HT-29 (cell line): ENCODE measurements at places on chromosomes 2 and 18.

- no peak for DNase-seq
Observed at GRCh38 chr18:58580078-58580477, 48.8 kb downstream of the ALPK2 start.

GRCh38 chr18:26479681-26480079 is 68.7 kb downstream of the KCTD1 start:
- DNase-seq, result no peak

- DNase-seq, result peak; percentile 66
Observed at GRCh38 chr2:202032846-202033316, 774 bp upstream of the FZD7 start.

DNA sequence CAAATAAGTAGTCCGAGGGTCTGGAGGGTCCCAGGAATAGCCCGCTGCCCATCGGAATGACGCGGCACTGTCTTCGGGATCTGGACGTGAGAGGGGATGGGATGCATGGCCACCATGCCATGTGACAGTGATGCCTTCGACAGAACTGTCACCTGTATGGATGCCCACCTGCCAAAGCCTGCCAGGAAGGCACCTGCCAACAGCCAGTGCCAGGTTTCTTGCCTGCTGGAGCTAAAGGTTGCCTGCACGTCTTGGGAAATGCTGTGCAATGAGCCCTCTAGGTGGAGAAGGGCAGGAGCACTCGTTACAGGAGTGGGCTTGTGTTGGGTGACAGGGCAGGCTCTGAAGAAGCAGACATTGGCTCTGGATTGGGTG is 20.5 kb downstream of the GPR35 start:
- DNase-seq, result no peak

DNA sequence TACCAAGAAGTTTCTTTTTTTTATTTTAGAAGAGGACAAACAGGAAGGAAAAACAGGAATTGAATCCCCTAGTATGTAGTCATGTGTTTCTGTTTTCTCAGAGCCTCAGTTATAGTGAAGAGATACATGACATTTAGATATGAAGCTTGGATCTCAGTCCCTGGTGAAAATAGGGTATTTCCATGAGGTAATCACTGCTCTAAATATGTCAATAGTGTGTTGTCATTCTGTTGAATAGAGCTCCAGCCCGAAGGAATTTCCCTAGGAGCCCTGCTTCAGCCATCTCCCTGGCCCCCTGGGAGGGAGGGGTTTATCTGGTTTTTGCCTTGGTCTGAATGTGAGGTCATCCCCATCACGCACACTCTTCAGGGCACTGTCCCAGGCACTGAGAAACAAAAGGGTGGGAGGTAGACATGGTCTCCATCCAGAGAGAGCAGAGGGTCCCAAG is 47.1 kb upstream of the REL start:
- DNase-seq, result no peak

DNA sequence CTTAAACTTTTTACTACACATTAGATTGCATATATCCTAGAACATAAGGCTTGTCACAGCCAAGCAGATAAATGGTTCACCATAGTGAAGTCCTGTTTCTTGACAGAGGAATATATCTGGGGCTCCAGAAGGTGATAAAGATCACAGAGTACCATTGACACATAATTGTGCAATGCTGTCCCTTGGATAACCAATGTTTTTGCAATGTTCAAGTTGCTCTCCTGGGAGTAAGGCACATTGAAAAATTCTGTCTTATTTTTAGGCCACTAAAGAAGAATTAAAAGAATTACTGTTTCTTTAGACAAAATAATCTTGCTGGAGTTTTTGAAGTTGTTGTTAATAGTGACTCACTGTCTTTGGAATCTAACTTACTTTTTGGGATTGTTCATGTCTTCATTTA is 1132.8 kb downstream of the LRP1B start:
- no peak for DNase-seq

- no peak for DNase-seq
Observed at GRCh38 chr2:5473635-5474034, 218.5 kb upstream of the SOX11 start.

DNA sequence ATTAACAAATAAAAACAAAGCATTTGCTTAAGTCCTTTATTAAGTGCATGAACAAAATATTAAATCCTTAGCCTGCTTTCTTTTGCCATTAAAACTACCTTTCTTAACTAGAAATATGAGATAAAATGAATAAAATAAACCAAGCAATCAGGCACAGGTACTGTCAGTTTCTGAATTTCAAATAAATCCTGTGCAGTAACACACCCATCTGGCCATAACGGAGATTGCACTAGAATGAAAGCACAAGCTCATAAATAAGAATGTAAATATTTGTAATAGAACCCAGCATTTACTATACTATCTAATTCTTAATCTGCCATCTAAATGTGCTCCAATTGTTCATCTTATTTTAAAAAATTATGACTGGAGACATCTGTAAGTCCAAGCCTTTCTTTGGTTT is 31.9 kb downstream of the PRKRA start:
- peak; percentile 36 for DNase-seq

DNA sequence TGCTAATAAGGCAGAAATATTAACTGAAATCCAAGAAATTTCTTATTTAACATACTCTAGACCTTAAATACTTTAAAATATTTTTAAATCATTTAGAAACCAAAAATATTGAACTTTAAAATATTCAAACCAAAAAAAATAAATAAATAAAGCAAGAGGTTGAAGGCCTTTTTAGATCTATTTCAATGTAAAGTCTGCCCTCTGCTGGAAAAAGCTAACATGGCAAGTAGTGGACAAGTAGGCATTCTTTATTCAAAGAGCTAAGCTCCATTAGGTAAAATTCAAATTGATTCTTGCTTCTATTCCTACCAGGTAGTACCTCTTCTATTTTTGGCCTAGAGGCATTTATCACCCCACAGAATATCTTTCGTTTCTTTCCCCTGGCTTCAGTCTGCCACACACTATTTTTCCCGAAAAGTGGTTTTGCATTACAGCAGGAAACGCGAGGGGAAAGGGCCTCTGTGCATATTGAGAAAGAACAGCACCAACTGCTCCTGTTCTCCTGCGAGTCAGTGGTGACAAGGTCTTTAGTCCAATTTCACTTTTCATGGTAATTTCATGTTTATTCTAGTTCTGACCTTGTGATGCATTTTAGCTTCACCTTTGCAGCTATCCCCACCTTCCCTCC is 20.4 kb downstream of the IFIH1 start:
- DNase-seq, result peak; percentile 84

DNA sequence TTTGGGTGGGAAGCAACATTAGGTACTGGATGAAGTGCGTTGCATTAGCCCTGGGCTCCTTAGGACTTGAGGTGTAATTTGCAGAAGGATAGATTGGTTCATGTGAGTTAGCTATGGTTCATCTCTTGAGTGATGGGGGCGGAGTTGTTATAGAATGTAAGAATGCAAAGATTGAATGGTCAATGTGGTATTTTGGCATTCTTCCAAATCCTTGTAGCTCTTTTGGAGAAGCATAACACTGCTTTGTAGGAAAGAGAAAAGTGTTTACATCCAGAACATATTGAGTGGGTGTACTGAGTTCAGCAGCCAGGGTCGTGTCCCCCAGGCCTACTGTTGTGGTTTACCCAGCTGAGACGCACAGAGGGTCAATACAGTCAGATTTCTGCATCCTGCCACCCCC is 173.5 kb downstream of the FMNL2 start:
- DNase-seq, result no peak

- DNase-seq, result no peak
Observed at GRCh38 chr2:135337071-135337470, 193.9 kb downstream of the ZRANB3 start.

GRCh38 chr2:111207851-111208250 is 87.1 kb downstream of the BCL2L11 start:
- DNase-seq, result no peak

DNA sequence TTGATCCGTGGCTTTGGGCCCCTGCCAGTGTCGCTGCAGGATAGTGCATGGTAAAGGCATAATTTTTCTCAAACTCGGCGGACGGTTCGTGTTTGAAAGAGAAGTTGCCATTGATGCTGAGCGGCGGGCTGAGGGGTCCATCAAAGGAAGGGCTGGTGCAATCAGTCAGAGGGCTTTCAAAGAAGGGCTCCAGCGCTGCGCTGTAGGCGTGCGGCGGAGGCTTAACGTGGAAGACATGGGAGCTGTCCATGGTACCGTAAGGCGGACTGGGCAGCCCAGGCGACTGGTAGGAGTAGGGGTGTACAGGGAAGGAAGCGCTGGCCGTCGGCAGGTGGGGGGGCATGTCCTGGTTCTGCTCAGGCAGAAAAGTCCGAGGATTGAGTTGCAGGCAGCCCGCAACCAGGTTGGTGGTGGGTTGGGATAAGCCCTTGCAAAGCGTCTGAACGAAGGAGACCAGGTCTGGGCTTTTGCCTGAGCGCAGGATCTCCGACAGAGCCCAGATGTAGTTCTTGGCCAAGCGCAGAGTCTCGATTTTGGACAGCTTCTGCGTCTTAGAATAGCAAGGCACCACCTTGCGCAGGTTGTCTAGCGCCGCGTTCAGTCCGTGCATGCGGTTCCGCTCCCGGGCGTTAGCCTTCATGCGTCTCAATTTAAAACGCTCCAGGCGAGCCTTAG is 2.3 kb downstream of the NEUROD1 start:
- no peak for DNase-seq

DNA sequence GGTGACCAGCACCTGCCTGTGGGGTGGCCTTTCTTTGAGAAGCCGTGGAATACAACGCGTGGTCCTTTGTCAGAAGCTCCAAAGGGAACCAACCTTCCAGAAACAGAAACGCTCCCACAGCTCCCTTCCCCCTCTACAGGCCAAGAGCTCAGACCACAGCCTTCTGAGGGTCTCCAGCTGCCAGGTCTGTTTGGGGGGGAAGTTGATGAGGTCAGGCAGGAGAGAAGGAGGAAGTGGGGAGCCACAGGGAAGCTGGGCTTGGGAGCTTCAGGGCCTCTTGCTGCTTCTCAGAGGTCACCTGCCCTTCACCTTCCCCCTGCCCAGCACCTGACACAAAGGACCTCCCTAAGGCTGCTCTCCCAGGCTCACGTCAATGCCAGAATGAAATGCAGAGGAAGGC is 287.7 kb upstream of the ID2 start:
- DNase-seq, result no peak

GRCh38 chr18:34352385-34353163 is 127.9 kb upstream of the NOL4 start:
- DNase-seq, result peak; percentile 6

DNA sequence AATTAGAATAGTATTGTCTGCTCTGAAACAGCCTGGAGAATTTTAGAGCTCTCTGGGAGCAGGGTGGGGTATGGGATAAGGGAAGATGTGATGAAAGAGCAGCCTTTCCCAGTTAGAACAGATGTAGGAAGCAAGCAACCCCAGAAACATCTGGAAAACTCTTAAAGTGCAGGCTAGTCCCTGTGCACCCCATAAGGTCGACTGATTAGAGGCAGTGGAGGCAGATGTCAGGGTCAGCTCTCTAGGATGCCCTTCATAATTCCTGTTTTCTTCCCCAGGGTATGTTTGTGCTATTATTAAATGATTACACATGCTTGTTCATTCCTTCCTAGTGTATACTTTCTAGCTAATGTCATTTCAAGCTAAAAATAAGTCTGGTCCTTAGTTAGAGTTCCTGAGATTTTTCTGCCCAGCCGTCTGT is 41.7 kb downstream of the PTPRM start:
- DNase-seq, result no peak

GRCh38 chr2:204896146-204896545 is 350.9 kb downstream of the PARD3B start:
- no peak for DNase-seq

DNA sequence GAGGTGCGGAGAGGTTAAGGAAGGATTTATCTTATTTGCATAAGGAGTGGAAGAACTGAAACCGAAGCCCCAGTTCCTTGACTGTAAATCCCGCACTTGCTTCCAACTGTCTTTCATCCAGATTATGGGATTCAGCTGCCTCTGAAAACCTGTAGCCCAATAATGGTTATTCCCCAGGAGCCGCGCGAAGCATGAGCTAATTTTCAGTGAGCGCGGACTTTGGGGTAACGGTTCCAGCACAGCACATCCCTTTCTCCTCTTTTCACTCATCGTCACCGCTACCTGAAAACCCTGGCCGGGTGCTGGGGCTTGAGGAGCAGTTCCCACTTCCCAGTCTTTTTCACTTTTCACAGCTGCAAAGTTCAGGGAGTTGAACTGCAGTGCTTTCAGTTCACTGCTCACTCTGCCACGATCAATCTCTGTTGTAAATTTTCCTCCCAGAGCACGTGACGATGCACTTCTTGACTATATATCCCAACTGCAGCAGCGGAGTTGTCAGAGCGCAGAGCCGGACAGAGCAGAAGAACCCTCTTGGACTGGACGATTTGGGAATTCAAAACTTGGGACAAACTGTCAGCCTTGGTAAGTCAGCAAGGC is at the start of gene KCNE4:
Gene KCNE4 (plus strand): TSS at position 498 of the 597 bp plus-strand sequence. CDS start 641 bp downstream, outside the sequence.
- no peak for DNase-seq

DNA sequence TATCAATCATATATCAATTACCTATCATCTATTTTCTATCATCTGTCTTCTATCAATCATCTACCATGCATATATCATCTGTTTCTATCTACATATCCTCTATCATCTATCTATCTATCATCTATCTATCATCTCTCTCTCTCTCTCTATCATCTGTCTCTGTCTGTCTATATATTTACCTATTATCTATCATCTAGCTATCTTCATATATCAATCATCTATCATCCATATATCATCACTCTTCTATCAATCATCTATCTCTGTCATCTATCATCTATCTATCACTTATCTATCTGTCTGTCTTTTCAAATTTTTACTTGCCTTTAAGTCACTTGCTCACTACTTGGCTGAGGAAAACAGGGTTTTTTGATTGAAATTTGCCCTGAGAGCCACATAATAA is 592.3 kb downstream of the DCDC2C start:
- DNase-seq, result no peak
